Cardiac muscle cell (in vitro differentiated cells and primary cell): ENCODE measurements at places on chromosomes 5 and 9.
A peak's percentile ranks its signal among the peaks of the same experiment; 100 is the strongest.

GRCh38 chr5:149138182-149138923 is 2.9 kb upstream of the ABLIM3 start:
- DNase-seq = no peak

GRCh38 chr9:131963072-131964030 is 116.3 kb downstream of the MED27 start:
- peak; percentile 30 for DNase-seq

DNA sequence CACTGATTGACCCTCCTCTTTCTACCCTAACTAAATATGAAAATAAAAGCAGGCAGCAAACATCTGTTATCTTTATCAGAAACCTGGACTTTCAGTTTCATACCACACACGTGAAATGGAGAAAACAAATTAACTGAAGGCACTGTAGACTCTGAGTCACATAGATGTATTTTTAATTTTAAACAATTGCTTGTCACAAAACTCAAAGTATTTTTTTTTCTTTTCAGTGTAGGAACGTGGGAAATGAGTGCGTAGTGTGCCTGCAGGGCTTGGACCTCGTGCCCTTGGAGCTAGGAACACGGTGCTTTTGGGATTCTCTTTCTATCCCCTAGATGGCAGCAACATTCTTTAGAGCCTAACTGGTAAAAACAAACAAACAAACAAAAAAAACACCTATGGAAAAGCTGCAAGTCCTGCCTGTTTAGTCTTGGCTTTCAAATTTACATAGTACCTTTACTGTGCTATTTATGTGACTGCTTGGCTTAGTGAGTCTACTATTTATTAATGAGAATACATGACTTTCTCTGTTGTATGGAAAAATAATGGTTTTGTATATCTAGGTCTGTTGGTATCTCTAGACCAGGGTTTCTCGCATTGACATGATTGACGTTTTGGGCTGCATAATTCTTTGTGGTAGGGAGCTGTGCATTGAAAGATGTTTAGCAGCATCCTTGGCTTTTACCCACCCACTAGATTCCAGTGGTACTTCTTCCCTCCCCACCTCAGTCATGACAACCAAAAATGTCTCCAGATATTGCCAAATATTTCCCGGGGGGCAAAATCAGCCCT is 16.8 kb upstream of the ACTBL2 start:
- peak; percentile 86 for DNase-seq

DNA sequence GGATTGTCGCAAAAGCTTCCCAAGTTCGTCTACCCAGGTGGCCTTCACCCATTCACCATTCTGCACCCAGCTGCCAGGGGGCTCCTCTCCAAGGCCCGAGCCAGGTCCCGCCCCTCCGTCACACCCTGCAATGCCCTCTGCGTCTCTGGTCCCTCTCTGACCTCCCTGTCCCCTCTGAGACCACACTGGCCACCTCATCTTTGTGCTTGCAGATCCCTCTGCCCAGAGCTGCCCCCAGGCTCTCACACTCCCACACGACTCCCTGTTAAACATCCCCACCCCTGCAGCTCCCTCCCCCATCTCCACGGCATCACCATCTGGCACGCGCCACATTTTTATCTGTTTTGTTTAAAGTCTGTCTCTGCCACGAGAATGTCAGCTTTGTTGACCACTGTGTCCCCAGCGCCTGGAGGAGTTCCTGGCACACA is 243.6 kb downstream of the PBX3 start:
- DNase-seq = no peak

- DNase-seq = peak; percentile 84
Measured at GRCh38 chr5:108884736-108885135, 137.0 kb downstream of the FER start.

GRCh38 chr5:169653091-169653490 is 16.0 kb downstream of the DOCK2 start:
- no peak for DNase-seq

DNA sequence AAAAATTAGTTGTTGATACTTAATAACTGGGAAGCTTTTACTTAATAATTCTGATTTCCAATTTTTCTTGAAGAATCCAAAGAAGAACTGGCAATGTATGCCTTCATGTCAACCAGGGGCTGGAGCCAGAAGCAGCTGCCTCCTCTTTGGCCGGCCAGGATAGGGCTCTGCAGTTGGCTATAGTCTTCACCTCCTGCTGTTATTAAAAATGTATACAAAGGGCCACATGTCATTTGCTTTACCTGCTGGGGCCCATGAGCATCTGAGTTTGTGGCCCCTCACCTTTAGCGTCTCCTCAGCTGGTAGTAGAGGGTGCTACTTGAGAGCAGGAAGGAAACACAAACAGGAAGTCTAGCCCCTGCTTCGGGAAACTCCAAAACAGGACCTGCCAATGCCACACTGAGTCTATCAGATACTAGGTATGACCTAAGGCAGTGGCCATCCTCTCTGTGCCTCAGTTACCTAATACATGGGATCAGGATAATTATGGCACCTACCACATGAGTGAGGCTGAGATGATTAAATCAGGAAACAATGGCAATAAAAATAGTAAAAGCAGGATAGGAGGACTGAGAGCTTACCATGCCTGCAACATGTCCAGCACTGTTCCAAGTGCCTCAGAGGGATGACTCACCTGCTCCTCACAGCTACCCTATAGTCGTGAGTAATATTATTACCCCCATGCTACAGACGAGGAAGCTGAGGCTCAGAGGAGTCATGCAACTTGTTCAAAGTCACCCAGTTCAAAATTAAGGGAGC is 21.3 kb downstream of the CCDC69 start:
- DNase-seq = peak; percentile 89

GRCh38 chr5:130529511-130530485 is 625.5 kb downstream of the CHSY3 start:
- DNase-seq = no peak
